Femur (tissue), 1 donor: ENCODE measurements at places on chromosomes 5 and 9.

DNA sequence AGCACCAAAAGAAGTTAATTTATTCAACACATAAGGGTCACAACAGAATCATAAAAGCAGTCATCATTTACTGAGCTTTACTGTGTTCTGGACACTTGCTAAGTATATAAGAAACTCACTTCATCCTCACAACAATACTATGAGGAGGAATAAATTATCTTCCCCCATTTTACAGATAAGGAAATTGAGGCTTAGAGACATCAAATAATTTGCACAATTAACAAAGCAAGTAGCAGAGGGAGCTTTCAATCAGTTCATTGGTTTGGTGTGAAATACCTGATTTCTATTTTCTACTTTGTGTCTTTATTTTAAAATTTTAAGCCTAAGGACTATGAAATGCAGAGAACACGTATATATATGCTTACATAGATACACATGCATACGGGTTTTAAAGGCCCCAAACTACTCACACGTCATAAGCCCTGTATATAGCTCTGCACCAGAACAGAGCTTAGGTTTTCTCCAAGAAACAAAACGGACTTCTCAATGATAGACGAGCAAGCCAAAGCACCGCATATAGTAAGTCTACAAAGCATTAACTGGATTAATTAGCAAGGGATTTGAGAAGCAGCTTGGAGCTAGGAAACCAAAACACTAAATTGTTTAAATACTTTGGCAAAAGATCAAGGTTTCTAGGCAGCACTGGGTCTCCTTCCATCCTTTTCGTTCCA, 95.6 kb downstream of the DENND1A start:
- DNase-seq = no peak

- no peak for DNase-seq
Measured at GRCh38 chr5:148858106-148858505, 31.7 kb downstream of the ADRB2 start.

- peak; percentile 72 for DNase-seq
Measured at GRCh38 chr9:129140397-129141065, 29.3 kb downstream of the PTPA start.

DNA sequence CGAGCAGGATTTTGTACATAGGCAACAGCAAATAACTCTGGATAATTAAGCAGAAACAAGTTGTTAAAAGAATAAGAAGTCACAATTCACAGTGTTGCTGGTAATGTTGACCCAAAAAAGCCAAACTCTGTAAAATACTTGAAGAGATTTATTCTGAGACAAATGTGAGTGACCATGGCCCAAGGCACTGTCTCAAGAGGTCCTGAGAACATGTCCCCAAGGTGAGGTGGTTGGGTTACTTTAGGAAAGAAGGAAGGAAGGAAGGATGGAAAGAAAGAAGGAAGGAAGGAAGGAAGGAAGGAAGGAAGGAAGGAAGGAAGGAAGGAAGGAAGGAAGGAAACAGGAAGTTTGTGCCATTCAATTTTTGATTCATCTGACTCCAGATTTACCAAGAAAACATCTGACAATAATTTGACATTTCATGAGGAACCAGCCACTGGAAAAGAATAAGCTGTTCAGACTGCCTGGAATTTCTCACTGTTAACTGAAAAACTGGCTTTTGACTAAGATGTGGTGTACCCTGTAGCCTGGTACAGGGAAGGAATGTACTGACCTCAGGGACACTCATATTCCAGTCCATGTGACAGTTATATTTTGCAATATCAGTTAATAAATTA, 295.9 kb upstream of the TNC start:
- DNase-seq = no peak

- peak; percentile 70 for DNase-seq
Measured at GRCh38 chr9:131394464-131395156, 724 bp downstream of the PRRC2B start.

DNA sequence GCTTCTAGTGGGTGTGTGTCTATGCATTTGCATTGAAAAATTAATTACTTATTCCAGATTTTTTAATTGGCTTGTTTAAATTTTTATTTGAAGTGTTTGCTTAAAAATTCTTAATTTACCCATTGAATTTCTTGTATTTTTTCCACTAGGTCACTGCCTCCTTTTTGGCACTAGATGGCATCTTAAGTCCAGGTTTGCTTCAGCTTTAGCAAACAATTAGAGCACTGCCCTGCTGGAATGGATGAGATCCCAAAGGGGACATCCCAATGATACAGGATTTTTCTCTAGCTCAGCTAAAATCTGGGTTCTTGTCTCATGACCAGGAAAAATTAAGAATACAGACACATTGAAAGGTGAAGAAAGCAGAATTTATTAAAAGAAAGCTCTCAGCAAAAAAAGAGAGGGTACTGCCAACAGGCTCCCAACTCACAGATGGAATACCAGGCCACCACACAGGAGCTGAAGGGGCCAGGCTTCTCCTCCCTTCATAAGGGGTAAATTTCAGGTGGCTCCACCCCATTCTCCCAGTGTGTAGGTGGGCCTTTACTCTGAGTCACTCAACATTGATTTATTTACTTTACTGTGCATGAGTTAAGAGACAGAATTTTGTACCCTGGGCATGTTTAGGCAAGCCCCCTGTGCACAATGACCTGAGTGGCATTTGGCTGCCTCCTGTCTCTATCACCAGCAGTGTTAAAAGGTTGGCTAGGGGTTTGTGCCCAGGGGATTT, 532.4 kb downstream of the ANXA1 start:
- no peak for DNase-seq

DNA sequence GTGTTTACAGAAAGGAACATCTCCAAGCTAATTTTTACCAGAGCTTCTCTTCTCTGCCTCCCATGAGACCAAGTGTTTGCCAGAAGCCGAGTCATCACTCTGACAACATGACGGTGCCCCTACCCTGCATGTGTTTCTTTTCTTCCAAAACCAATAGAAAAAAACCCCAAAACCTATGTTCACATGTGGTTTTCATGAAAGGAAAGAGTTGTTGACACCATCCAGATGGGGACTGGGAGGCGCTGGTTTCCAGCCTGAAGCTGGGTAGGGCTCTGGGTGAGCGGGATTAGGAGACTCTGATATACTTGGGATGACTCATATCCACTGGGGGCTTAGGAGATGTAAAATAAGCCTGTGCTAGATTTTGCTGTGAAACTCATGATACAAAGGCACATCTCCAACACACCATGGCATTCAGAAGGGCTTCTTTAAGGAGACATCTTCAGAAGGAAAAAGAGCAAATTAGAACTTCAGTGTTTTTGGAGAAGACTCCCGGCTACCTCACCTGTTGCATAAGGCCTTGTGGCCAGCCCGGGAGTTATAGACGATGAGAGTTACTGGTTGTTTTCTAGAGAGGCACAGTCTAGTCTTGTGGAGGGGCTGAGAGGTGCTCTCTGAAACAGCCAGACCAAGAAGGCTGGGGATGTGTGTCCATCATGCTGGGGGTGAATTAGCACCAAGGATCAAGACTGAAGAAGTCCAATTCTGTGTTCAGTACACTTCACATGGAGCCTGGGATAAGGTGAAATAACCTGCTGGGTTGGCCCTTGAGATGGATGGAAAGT, 108.9 kb upstream of the LHFPL2 start:
- DNase-seq = no peak

DNA sequence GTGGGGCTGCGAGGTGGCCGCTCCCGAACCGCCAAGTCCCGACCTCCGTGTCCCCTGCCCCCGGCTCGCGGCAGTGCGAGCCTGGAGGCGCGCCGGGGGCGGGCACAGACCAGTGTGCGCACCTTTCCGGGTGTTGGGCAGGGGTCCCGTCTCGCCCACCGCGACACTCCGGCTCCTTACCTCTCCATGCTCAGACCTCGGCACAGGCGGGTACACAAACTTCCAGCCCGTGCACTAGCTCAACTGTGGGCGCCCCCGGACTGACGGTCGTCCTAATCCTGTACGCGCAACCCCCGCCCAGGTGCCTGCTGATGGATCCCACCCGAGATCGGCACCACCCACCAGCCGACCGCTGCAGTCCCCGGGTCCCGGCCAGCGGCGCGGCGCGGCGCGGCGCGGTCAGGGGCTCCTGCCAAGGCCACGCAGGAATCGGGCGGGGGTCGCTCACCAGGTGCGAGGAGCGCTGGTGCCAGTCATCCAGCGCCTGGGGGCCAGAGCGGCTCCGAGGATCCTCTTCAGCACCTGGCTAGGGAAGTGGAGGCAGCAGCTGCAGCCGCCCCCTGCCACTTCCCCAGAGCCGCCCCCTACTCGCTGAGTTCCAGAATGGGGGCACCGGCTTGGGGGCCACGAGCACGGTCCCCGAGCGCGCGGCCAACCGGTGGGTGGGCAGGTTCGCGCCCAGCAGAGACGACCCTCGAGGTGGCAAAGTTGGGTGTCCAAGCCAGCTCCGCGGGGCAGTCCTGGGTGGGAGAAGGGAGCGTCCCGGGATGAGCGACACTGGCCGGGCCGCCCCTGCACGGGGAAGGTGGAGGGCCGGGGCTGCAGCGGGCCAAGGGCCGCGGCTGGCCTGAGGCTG, 511 bp downstream of the SEMA5A start:
- DNase-seq = peak; percentile 44

GRCh38 chr5:75711151-75711550, 6.1 kb downstream of the POC5 start:
- DNase-seq = no peak

DNA sequence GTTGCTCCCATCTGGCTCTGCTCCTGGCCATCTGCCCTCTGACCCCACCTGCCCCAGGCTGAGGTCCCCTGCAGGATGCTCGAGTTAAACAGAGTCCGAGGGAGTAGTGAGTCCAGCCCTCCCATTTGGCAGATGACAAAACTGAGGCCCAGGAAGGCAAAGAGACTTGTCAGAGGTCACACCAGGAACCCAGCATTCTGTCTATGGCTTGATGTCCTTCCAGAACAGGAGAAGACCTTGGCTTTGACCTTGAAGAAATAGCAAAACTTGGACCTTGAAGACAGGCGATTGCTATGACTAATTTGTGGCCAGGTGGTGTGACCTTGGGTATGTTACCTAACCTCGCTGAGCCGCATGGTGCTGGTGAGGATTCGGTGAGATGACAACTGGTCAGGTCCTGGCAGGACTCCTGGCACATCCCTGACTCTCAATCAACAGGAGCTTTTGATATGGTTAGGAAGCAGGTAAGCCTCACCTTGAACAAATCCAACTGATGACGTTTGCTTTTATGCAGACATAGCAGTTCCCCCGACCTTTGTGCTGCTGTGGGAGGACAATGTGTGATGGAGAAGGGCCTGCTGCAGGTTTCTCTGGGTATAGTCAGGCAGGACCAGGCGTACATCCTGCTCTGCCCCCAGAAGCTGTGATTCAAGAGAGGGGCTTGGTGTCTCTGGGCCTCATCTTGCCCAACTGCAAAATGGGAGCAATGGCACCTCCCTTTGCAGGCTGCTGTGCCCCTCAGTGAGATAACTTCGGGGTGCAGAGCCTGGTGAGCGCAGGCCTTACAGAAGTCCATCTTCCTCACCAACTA, 198.7 kb downstream of the C9orf50 start:
- DNase-seq = no peak
